ENCODE measurements at places on chromosomes 5 and 9.

DNA sequence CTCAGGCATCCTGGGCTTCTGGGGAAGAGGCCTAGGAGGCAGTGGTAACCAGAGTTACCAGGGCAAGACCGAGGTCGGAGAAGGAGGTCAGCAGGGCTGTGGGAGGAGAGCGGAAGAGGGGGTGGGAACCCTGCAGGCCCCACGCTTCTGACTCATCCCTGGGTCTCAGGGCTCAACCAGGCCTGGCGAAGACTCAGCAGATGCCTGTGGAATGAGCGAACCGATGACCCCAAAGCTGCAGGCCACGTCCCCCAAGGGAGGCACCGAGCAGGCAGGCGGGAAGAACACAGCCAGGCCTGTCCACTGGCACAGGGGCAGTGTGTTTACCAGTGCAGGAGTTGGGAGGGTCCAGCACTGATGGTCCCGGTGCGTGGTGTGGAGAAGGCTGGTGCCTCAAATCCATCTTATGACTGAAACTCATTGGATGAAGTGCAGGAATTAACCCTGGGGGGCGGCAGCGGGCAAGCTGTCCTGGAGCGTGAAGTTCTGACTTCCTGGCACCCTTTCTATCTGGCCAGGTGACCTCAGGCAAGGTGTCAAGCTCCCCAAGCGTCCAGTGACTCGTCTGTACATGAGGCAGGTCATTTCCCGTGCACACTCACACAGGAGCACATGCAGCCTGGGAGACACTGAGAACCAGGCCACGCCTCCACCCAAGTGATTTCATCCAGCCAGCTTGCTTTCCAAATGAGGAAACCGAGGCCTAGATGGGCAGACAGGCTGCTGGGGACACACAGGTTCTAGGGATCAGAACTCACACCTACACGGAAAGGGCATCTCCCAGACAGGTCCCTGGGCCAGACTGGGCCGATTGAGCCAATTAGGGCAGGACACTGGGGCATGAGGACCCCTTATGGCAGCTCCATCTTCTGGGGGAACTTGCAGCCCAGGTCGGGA lies 69.1 kb downstream of the ADAMTS2 start:
- DNase-seq: no peak

DNA sequence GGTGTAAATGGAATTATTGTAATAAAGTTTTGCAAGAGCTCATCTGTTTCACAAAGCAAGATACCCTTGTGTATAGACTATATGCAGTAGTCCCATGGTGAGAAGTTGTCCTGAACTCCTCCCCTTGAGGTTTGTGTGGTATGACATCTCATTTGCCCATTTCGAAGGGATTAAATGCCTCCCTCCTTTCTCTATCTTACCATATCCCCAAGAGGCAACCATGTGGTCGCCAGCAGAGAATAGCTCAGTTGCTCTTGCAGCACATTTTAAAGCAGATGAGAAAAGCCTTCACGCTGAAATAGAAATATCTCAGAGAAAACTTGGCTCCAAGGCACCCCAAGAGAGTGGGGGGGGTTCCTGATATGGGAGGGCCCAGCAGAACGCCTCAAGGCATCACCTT lies 4.6 kb downstream of the SEMA6A start:
- DNase-seq: no peak

DNA sequence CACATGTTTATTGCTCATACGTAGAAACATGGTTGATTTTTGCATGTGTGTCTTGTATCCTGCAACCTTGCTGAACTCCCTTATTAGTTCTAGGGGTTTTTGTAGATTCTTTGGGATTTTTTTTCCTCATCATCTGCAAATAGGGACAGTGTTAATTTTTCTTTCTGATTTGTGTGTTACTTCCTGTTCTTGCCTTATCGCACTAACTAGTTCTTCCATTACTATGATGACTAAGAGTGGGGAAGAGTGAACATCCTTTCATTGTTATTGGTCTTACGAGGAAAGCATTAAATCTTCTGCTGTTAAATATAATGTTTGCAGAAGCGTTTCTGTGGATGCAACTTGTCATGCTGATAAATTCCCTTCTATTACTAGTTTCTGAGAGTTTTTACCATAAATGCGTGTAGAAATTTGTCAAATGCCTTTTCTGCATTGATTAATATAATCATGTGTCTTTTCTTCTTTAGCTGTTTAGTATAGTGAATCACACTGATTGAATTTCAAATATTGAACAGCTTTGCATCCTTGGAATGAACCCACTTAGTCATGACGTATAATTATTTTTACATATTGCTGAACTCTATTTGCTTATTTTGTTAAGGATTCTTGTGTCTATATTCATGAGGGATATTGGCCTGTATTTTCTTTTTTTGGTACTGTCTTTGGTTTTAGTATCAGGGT lies 32.1 kb upstream of the RNF130 start:
- no peak for DNase-seq

GRCh38 chr5:56460681-56461191 lies 227.6 kb upstream of the ANKRD55 start:
- no peak for DNase-seq

DNA sequence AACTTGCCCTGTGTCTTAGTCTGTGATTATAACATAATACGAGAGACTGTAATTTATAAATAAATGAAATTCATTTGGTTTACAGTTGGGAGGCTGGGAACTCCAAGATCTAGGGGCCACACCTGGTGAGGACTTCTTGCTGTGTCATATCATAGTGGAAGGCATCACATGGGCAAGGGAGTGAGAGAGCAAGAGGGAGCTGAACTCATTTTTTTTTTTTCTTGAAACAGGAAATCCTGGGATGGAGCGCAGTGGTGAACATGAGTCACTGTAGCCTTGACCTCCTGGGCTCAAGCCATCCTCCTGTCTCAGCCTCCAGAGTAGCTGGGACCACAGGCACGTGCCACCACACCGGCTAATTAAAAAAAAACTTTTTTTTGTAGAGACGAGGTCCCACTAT lies 7.2 kb downstream of the MLANA start:
- DNase-seq: no peak

- DNase-seq: no peak
These were observed 105.4 kb downstream of the SLC25A46 start for GRCh38 chr5:110844251-110844650.

GRCh38 chr5:131640043-131640856 lies 5.2 kb upstream of the RAPGEF6 start:
- no peak for DNase-seq

GRCh38 chr9:117734523-117735314 lies 30.5 kb downstream of the TLR4 start:
- DNase-seq: no peak

Measured in Caco-2 (cell line).